ENCODE measurements at places on chromosomes 11 and 22.

- DNase-seq: no peak
These were observed 12.0 kb downstream of the KCNQ1OT1 start for GRCh38 chr11:2687782-2688191.

DNA sequence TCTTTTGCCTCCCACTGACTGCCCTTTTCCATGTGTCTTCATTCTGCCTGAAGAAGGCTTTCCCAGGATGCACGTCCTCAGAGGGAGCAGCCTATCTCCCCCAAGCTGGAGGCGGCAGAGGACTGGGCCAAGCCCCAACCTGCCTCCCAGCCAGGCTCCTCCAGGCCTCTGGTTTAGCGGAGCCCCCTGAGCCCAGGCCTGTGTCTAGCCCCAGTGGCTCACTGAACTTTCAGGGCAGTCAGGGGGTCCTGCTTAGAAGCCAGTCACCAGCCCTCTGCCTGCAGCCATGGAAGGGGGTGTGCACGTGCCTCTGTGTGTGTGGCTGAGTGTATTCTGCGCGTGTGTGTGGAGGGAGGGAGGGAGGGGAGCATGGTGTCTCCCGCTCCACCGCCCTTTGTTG, 10.4 kb upstream of the GRK2 start:
- no peak for DNase-seq

DNA sequence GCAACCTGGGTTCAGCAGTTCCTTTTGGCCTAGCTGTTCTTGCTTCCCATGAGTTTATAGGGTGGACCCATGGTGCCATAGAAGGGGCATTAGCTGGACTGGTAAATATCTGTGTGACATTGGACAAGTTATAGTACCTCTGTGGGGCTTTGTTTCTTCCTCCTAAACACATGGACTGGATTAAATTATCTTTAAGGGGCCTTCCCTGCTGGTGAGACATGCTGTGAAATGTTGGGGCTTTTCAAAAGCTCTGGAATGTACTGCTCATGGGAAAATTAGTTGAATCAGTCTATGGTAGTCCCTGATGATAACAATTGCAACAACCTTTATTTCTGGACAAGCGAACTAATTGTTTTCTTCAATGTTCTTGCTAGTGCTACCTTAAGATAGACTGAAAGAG, 276.2 kb downstream of the BLID start:
- no peak for DNase-seq

GRCh38 chr11:99937330-99937729, 749.8 kb upstream of the ARHGAP42 start:
- DNase-seq: no peak

Data from activated T-helper 1 cell treated with anti-CD3 and anti-CD28 coated beads, Interleukin-2, amount 50 U/mL, for 16 hours (primary cell).